ENCODE measurements at places on chromosomes 7 and 10. TPM values are rescaled to one million over a fixed set of nuclear protein-coding genes. Genes with fewer than 3 reads are reported as not detected.

The ADAMTS14 gene
- 5.5 TPM for total RNA-seq

The NRAP gene
- not detected for total RNA-seq

The NYAP1 gene
- total RNA-seq = 0.14 TPM

The UBE3C gene
- total RNA-seq = 61.3 TPM

The BEND7 gene
- 5.0 TPM for total RNA-seq

Measured in smooth muscle cell of bladder (primary cell).